Stomach (tissue), 19 donors: ENCODE measurements at places on chromosomes 6 and 20. TPM values are rescaled to one million over a fixed set of nuclear protein-coding genes. Genes with fewer than 3 reads are reported as not detected.
A peak's percentile ranks its signal among the peaks of the same experiment; 100 is the strongest.

GRCh38 chr6:37302086-37302686, 44.2 kb upstream of the TMEM217 start:
- no peaks in the 10 kb centered on the region for H3K27me3 ChIP-seq
- DNase-seq, result no peak
- H3K4me1 ChIP-seq, result no peaks in the 10 kb centered on the region
- peaks cover 63% of the 10 kb centered on the region for H3K36me3 ChIP-seq

- no peaks in the 10 kb centered on the region for H3K27me3 ChIP-seq
- H3K27ac ChIP-seq, result peak overlapping the region; percentile 67
- H3K36me3 ChIP-seq, result peaks cover 62% of the 10 kb centered on the region
- H3K4me3 ChIP-seq, result no peak overlapping the region
- H3K4me1 ChIP-seq, result peaks cover 47% of the 10 kb centered on the region
These were observed 19.5 kb downstream of the LRRN4 start for GRCh38 chr20:6034134-6034969.

- no peaks in the 10 kb centered on the region for H3K4me1 ChIP-seq
- no peak for DNase-seq
- H3K36me3 ChIP-seq, result peaks cover 53% of the 10 kb centered on the region
- H3K27ac ChIP-seq, result no peak overlapping the region
- no peaks in the 10 kb centered on the region for H3K27me3 ChIP-seq
- H3K4me3 ChIP-seq, result no peak overlapping the region
These were observed 124.5 kb upstream of the SAMD5 start for GRCh38 chr6:147384029-147384428.

GRCh38 chr6:55299286-55299985, 27.8 kb upstream of the GFRAL start:
- no peak overlapping the region for H3K27ac ChIP-seq
- H3K4me3 ChIP-seq, result no peak overlapping the region
- DNase-seq, result no peak
- no peaks in the 10 kb centered on the region for H3K27me3 ChIP-seq
- no peaks in the 10 kb centered on the region for H3K4me1 ChIP-seq
- no peaks in the 10 kb centered on the region for H3K36me3 ChIP-seq

The ELOVL2 gene
- not detected for total RNA-seq

- H3K4me1 ChIP-seq, result no peaks in the 10 kb centered on the region
- DNase-seq, result no peak
- H3K27ac ChIP-seq, result no peak overlapping the region
- H3K36me3 ChIP-seq, result no peaks in the 10 kb centered on the region
- H3K4me3 ChIP-seq, result no peak overlapping the region
These were observed 90.4 kb downstream of the BMP2 start for GRCh38 chr20:6857927-6858326.

The C6orf163 gene
- total RNA-seq, result 10.3 TPM

The RWDD2A gene
- 0.58 TPM for total RNA-seq
